ENCODE measurements at places on chromosomes 2 and 18. TPM values are rescaled to one million over a fixed set of nuclear protein-coding genes. Genes with fewer than 3 reads are reported as not detected.

DNA sequence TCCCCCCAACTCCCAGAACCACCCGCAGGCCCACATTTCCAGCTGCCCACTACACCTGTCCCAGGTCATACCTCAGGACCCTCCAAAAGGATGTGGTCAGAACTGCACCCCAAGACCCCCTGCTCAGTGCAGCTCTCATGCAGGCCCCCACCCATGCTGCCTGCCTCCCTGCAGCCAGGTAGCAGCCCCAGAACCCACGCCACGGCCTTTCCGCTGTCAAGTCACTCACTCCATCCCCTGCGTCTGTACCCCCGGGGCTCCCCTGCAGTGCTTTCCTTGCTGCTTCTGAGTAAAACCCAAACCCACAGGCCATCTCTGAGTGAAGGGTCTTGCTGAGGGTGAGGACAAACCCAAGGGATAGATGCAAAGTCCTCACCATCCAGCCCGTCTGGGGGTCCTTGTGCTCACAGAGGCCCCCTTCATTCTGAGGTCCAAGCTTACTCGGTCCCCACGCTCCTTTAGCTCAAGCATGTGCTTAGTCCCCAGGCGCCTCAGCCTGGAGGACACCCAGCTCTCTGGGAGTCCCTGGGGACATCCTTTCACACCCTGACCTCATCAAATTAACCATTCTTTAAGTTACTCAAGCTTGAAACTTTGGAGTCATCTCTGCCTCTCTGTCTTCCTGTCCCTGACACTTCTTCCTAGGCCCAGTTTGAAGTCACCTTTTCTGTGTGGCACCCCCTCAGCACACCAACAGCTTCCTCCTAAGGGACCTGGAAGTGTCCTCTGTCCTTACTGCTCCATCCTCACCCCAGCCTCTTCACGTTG, 130.1 kb downstream of the SMAD7 start:
- peaks cover 2% of the 10 kb centered on the region for H3K4me1 ChIP-seq
- no peak overlapping the region for H3K27ac ChIP-seq
- no peaks in the 10 kb centered on the region for H3K27me3 ChIP-seq

- no peak overlapping the region for H3K27ac ChIP-seq
- no peaks in the 10 kb centered on the region for H3K27me3 ChIP-seq
- DNase-seq, result no peak
- H3K36me3 ChIP-seq, result no peaks in the 10 kb centered on the region
- no peak overlapping the region for H3K4me3 ChIP-seq
- no peaks in the 10 kb centered on the region for H3K4me1 ChIP-seq
Observed at GRCh38 chr2:195413422-195413821, 243.6 kb upstream of the SLC39A10 start.

DNA sequence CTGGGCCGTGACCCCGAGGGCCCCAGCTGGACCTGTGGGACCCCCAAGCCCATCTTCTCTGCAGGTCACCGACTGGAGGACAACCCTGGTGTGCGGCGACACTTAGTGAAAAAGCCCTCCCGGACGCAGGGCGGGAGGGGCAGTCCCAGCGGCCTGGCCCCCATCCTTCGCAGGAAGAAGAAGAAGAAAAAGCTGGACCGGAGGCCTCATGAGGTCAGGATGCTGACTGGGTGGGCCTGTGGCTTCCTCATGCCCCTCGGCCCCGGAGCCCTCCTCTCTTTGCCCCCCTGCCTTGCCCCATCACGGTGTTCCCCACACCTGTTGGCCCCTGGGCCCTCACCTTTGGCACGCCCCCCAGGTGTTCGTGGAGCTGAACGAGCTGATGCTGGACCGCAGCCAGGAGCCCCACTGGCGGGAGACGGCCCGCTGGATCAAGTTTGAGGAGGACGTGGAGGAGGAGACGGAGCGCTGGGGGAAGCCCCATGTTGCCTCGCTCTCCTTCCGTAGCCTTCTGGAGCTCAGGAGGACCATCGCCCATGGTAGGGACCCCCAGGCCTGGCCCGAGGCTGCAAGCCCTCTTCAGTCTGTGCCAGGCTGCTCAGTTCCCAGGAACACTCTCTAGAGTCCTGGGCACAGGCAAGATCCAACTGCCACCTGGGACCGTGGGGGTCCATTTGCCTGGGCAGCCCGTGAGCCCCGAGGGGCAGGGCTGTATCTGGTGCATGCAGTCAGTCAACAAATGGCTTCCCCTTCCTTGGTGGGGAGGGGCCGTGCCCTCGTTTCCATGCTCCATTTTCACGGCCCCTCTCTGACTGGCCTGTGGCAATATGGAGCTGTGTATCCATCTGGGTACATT, 4.7 kb downstream of the SLC4A3 start:
- no peaks in the 10 kb centered on the region for H3K36me3 ChIP-seq
- DNase-seq, result no peak
- H3K27ac ChIP-seq, result no peak overlapping the region
- H3K27me3 ChIP-seq, result peaks cover 6% of the 10 kb centered on the region

GRCh38 chr2:70745276-70745825, 22.6 kb downstream of the ADD2 start:
- H3K4me1 ChIP-seq, result no peaks in the 10 kb centered on the region
- H3K36me3 ChIP-seq, result no peaks in the 10 kb centered on the region
- DNase-seq, result no peak

GRCh38 chr2:228318218-228318617, 136.7 kb upstream of the SPHKAP start:
- H3K27me3 ChIP-seq, result no peaks in the 10 kb centered on the region
- H3K4me3 ChIP-seq, result no peak overlapping the region
- no peaks in the 10 kb centered on the region for H3K4me1 ChIP-seq
- no peak for DNase-seq
- H3K36me3 ChIP-seq, result no peaks in the 10 kb centered on the region

DNA sequence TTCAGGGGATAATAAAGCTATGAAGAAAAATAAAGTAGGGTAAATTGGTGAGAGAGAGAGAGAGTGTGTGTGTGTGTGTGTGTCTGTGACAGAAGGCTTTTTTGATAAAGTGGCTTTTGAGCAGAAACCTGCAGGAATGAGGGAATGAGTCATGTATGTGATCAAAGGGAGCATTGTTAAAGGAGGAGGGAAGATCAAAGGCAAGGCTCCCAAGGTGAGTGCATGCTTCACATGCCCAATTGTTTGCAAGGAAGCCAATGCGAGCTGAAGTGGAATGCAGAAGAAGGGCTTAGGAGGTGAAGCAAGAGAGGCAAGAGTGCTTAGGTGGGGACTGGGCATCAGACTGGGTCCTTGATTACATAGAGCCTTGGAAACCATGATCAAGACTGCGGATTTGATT, 96.8 kb downstream of the DNAH6 start:
- H3K36me3 ChIP-seq, result no peaks in the 10 kb centered on the region
- H3K4me1 ChIP-seq, result no peaks in the 10 kb centered on the region
- no peak overlapping the region for H3K27ac ChIP-seq
- no peaks in the 10 kb centered on the region for H3K27me3 ChIP-seq
- no peak overlapping the region for H3K4me3 ChIP-seq

DNA sequence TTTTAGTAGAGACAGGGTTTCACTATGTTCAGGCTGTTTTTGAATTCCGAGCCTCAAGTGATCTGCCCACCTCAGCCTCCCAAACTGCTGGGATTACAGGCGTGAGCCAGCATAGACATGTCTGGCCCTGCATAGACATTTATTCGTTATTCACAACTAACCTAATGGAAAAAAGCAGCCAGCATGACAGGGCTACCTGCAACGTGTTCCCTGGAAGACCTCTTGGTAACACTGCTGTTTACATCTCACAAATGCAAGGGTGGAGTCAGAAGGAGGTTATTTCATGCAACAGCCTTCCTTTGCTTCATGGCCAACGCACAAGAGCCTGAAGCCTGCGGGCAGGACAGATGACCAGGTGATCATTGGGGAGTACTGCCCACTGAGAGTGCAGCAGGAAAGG, 9.2 kb downstream of the SERPINE2 start:
- peaks cover 3% of the 10 kb centered on the region for H3K27me3 ChIP-seq
- no peak overlapping the region for H3K27ac ChIP-seq

DNA sequence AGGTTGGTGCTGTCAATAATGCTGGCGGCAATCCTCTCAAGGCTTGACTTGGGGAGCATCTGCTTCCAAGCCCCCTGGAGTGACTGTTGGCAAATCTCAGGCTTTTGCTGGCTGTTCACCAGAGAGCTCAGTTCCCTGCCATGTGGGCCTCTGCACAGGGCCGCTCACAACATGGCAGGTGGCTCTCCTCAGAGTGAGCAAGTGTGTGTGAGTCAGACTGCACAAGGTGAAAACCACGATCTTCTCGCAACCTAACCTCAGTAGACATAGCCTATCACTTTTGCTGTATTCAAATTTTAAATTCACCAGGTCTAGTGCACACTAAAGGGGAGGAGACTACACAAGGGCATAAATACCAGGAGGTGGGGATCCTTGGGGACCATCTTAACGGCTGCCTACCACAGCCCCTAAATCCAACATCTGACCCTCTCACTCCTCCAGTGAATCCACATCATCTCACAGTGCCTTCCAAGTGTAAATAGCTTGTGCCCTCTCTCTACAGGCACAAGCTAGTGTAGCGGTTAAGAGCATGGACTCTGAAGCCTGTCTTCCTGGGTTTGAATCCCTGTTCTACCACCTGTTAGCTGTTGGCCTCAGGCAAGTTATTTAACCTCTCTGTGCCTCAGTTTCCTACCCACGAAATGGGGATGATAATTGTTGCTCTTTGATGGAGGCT, 187.7 kb upstream of the CXCR4 start:
- H3K27me3 ChIP-seq, result no peaks in the 10 kb centered on the region
- H3K4me1 ChIP-seq, result peaks cover 10% of the 10 kb centered on the region
- H3K4me3 ChIP-seq, result no peak overlapping the region
- no peak overlapping the region for H3K27ac ChIP-seq
- DNase-seq, result peak; percentile 44

DNA sequence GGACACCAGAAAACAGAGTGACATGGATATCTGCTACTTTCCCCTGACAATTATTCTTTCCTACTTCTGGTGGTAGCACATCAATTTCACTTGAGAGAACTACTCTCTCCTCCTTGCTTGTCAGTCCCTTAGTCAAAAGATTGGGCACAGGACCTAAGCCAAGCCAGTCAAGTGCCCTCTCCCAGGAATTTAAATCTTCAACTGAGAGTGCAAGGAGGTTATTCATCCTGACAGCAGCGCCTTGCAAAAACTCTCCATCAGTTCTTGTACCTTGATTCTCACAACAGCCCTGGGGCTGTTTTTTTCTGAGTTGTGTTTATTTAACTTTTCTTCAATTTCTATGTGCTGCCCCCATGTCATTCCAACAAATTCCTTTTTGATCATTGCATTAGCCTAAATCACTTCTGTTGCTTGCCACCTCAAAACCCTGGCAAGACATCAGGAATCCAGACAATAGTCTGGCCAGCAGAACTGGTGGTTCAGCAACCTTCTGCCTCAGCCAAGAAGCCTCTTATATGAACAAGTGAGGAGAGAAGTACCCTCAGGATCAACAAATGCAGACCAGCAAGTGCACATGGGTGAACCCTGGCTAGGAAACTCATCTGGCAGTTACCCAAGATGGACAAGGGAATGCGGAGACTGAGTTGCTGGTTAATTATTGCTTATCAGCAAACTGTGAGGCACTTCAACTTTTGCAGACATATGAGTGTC, 19.4 kb downstream of the COL4A3 start:
- no peaks in the 10 kb centered on the region for H3K36me3 ChIP-seq
- no peak for DNase-seq
- no peaks in the 10 kb centered on the region for H3K27me3 ChIP-seq
- no peak overlapping the region for H3K4me3 ChIP-seq

DNA sequence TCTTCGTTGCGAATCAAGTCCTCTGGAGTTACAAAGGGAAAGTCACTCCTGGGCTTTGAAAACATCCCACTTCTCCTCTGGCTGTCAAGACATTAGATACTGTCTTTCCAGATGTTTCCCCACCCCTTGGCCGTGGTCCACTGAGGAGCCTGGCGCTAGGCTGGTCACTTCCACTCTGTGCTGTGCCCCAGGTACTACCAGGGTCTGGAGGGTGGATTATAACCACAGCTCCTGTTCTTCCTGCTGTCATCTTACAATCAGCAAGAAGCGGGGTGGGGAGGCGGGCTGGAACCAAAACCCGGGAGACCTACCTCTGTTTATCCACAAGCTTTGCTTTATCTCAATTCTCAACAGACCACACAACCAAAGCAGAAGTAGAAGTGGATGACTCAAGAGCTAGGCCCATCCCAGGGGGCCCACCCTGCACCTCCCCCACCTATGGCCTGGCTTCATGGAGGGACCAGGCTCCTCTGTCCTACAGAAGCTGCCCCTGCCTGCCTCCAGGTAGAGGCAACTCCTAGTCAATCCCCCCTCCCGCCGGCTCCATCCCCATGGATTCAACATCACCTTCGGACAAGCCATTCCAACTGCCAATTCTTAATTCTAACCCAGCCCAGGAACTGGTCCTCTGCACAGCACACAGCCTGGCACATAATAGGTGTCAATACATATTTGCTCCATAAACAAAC, 17.8 kb downstream of the SMAD7 start:
- peaks cover 91% of the 10 kb centered on the region for H3K4me1 ChIP-seq
- H3K4me3 ChIP-seq, result no peak overlapping the region
- peak overlapping the region; percentile 25 for H3K27ac ChIP-seq
- no peak for DNase-seq
- no peaks in the 10 kb centered on the region for H3K27me3 ChIP-seq

CCDC141 gene
- 3.9 TPM for polyA plus RNA-seq

RASGRP3 gene
- polyA plus RNA-seq, result 3.6 TPM

TUBA3E gene
- polyA plus RNA-seq, result not detected

ATP5F1A gene
- polyA plus RNA-seq, result 409 TPM
